BE2C (cell line): ENCODE measurements at places on chromosomes 5 and 9.

- peak; percentile 82 for DNase-seq
Observed at GRCh38 chr9:113537229-113537810, 73.8 kb downstream of the RGS3 start.

GRCh38 chr5:146213210-146213826, 9.9 kb downstream of the RBM27 start:
- no peak for DNase-seq

DNA sequence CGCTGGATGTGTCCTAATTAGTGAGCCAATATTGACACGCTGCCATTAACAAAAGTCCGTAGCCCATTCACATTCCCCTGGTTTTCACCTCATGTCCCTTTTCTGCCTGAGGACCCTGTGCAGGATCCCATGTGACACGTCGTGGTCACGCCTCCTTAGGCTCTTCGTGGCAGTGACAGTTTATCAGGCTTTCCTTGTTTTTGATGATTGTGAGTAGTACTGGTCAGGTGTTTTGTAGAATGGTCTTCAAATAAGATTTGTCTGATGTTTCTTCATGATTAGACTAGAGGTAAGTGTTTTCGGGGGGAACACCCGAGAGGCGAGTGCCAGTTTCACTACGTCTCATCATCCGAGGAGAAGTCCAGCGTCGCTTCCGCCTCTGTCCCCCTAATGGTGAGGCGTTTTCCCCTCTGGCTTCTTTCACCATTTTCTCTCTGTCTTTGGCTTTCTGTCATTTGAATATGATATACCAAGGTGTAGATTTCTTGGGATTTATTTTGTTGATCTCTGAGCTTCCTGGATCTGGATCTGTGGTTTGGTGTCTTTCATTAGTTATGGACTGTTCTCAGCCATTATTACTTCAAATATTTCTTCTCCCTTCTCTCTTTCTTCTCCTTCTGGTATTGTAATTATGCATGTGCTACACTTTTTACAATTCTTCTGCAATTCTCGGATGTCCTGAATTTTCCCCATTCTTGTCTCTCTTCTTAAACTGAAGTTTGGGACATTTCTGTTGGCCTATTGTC, 57.3 kb downstream of the TRIP13 start:
- no peak for DNase-seq

DNA sequence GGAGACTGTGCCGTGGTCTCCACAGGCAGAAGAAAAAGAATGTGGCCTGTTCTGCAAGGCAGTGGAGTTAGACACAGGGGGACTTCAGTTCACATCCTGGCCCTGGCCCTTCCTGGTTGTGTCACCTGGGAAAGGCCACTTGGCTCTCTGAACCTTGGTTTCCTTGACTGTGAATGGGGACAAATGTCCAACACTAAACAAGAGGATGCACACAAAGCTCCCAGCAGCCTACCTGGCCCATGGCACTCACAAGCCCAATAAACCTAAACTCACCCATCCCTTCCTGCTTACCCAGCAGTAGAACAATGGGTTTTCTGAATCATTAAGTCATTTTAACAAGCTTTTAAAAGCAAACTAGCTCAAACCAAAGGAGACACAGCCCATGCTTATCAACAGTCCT, 103.9 kb downstream of the FRMD3 start:
- no peak for DNase-seq

DNA sequence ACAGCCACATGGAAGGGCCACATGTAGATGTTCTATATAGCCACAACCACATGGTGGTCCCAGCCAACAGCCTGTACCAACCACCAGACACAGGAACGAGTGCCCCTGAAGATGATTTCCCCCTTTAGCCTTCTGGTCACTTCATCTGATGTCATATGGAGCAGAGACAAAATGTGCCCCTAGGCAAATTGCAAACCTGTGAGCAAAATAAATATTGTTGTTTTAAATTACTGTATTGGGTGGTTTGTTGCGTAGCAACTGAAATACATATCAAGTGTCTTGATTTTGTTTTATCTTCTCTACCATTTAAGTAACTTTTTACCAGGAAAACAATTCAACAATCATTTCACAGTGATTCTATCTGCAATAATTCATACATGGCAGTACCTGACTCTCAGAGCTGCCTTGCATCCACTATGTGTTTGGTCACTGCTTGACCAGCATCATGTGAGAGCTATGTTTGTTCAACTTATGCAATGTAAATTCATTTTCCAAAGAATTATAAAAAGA, 142.5 kb upstream of the VLDLR start:
- peak; percentile 17 for DNase-seq
